ENCODE measurements at places on chromosomes 7 and 10. TPM values are rescaled to one million over a fixed set of nuclear protein-coding genes. Genes with fewer than 3 reads are reported as not detected.

PRDX3 gene
- 232 TPM for total RNA-seq

IFIT2 gene
- 37.3 TPM for total RNA-seq

IFIT1 gene
- 9.1 TPM for total RNA-seq

AGBL3 gene
- total RNA-seq: 3.6 TPM

BZW2 gene
- total RNA-seq: 162 TPM
